ENCODE measurements at places on chromosomes 2 and 18.

GRCh38 chr2:20450201-20450999 lies 3.5 kb downstream of the RHOB start:
- DNase-seq, result no peak

DNA sequence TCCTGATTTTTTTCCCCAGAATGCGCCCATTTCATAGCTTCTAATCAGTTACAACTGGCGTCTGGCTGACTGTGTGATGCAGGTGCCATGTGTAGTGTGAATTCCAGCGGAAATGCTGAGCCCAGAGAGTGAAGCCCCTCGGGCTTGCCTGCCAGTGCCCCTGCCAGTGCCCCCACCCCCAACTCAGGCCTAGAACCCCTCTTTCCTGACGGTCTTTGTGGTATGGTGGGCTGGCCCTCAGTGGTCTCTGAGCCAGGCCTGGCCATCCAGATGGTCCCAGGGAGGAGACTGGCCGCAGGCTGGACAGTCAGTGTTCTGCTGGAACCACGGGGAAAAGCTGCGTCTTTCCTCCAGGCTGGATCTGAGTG lies 3.1 kb downstream of the RAMP1 start:
- no peak for DNase-seq

- DNase-seq, result no peak
These were observed 268.1 kb downstream of the MYO3B start for GRCh38 chr2:170446078-170446477.

DNA sequence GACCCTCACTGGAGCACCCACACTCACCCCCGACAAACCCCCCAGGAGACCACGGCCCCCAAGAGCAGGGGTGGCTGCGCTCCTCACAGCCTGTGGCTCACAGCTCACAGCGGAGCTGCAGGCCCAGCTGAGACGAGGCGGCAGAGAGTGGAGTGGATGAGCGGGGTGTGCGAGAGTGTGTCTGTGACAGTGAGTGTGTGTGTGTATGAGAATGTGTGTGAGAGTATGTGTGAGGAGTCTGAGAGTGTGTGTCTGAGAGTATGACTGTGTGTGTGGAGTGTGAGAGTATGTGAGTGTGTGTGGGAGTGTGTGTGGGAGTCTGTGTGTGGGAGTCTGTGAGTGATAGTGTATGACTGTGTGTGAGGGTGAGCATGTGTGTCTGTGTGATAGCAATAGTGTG lies 55.3 kb upstream of the ID2 start:
- DNase-seq, result no peak

- DNase-seq, result no peak
These were observed 4.3 kb upstream of the RAB6C start for GRCh38 chr2:129975016-129975774.

DNA sequence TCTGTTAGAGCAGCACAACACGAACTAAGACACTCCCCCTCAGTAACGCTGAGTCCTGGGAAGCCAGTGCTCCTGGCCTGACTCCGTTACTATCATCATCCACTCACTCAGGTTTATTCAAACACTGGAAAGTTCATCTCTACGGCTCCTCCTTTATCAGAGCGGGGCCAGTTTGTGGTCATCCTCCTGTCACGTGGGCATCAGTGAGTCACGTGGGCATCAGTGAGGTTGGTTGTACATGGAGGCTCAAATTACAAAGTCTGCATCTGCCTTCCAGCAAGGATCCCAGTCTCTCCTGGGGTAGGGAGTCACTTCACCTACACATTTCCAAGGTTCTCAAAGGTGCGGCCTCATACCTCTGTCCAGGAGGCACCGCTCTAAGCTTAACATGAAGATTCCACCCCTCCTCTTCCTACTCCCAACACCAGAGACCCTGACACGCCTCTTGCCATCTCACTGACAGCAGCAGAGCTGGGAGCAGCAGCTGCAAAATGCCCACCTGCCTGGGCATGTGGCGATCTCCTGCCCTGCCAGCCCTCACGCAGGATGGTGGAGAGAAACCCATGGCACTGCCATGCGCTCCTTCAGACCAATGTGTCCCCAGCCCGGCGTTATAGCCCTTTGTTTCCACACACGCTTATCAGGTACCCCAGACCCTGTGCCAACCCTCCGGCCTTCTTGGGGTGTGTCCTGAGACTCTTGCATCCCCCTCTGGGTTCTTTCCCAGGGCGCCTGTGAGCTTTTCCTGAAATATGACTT lies 99.2 kb upstream of the PTPRM start:
- no peak for DNase-seq

DNA sequence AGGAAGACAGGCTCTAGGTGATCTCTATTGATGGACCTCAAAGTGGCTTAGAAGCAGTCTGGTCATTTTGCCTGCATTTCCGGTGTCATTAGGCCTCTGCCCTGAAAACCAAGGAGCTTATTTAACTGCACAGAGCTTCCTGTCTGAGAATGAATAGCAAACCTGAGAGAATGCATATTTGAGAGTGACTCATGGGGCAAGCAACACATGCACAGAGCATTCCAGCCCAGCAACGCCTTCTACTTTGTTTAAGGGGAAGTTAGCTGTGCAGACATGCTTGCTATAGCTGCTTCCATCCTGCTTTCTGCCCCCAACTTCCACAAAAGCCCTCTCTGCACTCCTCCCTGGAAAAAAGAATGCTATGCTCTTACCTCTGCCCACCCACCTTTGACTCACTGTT lies 232.8 kb downstream of the GRB14 start:
- no peak for DNase-seq

- no peak for DNase-seq
These were observed 96.1 kb downstream of the CTIF start for GRCh38 chr18:48634975-48635374.

DNA sequence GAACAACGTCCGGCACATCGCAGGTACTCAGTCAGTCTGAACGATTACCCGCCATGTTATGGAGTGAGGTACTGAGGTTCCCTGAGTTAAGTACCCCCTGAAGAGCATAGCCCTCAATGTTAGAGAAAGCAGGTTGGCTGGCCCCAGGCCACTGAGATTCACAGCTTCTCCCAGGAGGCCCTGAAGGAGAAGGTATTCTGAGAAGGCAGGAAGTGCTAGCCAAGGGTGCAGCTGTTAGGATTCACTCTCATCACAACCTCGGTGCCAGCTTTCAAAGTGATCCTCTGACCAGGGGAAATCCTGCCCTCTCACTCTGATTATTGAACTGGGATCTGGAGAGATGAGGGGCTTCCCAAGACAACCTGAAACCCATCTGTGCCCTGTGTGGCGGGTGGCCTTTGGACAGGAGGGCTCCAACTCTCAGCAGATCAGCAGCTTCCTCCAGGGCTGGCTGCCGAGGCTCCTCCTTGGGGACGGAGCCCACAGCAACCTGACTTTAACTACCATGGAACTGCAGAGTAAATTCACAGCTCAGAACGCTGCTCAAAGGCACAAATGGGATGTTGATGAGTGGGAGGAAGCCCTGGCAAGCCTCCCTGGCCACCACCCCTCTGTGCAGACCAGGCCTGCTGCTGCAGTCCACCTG lies 7.8 kb downstream of the EHD3 start:
- no peak for DNase-seq

DNA sequence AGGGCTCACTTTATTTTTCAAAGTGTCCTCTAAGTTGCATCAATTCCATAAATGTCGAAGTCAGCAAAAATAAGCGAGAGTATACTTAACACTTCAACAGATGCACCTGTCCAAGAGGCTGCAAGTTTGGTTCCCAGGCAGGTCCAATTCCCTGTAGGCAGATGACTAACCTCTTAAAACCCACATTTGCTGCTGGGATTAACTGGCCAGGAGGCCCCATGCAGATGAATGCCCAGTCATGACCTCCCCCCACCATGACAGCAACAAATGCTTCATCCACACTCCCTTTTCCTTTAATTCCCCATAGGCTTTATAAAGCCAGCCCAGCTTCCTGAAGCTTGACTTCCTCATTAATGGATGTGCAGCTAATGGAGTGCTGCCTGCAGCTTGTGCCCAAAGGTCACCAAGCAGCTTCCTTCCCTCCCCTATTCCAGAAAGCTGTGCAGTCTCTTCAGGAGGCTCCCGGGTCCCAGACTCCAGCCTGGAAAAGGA lies 35.7 kb downstream of the REEP1 start:
- no peak for DNase-seq

- DNase-seq, result no peak
These were observed 179.4 kb downstream of the DOK6 start for GRCh38 chr18:69580107-69580506.

- DNase-seq, result no peak
These were observed 380.6 kb upstream of the REG3G start for GRCh38 chr2:78644854-78645253.

DNA sequence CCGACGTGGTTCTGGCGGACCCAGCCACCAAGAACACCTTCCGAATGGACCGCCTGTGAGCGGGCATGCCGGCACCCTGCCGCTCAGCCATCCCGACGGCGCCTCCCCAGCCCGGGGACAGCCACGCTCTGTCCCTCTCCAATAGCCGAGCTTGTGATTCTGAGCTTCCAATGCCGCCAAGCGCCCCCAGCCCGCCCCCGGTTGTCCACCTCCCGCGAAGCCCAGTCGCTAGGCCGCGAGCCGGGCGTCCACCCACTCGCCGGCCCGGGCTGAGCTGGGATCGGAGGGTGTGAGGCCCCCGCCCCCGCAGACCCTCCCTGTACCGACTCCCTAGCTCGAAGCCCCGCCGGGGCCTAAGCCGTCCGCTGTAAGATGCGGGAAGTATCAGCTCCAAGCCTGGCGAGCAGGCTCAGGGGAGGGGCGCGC lies 1195.1 kb upstream of the CHAC2 start:
- DNase-seq, result no peak

DNA sequence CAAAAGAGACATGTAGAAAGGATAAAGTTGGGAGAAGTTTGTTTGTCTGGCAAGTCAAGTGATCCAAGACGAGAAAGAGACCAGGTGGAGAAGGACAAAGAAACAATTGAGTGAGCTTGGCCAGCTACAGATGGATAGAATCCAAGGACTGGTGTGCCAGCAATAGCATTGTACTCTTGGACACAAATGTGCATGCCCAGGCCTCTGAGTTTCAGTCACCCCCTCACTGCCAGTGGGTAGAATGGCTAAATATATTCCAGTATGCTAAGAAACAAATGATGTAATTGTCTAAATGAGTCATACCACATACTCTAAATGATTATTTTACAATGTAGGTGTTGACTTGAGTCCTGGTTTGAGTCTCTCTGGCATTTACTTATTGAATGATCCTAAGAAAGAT lies 881.3 kb downstream of the LRRTM4 start:
- DNase-seq, result no peak

DNA sequence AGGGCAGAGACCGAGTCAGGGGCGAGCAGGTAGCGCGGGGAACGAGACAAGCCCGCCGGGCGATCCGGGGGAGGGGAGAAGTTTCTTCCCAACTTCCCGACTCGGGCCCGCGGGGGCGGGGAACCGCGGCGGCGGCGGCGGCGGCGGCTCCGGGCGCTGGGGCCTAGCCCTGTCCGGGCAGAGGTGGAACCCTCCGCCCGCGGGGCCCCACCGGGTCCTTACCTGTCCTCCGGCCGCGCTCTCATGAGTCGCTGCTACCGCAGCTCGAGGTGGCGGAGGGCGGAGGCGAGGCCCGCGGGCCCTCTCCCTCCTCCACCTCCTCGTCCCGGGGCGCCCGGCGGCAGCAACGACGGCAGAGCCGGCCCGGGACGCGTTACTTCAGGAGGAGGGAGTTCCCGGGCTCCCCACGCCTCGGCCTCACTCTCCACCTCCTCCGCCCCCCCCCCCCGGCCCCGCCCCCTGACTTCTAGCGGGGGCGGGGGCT lies at the start of gene YES1:
Gene YES1 (minus strand): TSS at position 351 of the 484 bp plus-strand sequence. CDS start 55,415 bp downstream, outside the sequence.
- DNase-seq, result no peak
